Testis (tissue), 5 donors: ENCODE measurements at places on chromosomes 7 and 10. TPM values are rescaled to one million over a fixed set of nuclear protein-coding genes. Genes with fewer than 3 reads are reported as not detected.

Gene IL6
- not detected for total RNA-seq

Gene CELF2
- 41.6 TPM for total RNA-seq

Gene FAM25G
- total RNA-seq = 3.9 TPM

Gene UNCX
- not detected for total RNA-seq

Gene C10orf71
- total RNA-seq = 0.12 TPM

Gene NACAD
- 12.0 TPM for total RNA-seq

Gene TBX20
- total RNA-seq = 2.8 TPM

Gene CCDC3
- 33.3 TPM for total RNA-seq

Gene KBTBD2
- total RNA-seq = 48.1 TPM

Gene FRMD4A
- total RNA-seq = 18.7 TPM

- DNase-seq = no peak
Observed at GRCh38 chr7:43509906-43510305, 73.0 kb upstream of the STK17A start.

- no peak for DNase-seq
Observed at GRCh38 chr10:121352231-121352855, 245.9 kb downstream of the FGFR2 start.

DNA sequence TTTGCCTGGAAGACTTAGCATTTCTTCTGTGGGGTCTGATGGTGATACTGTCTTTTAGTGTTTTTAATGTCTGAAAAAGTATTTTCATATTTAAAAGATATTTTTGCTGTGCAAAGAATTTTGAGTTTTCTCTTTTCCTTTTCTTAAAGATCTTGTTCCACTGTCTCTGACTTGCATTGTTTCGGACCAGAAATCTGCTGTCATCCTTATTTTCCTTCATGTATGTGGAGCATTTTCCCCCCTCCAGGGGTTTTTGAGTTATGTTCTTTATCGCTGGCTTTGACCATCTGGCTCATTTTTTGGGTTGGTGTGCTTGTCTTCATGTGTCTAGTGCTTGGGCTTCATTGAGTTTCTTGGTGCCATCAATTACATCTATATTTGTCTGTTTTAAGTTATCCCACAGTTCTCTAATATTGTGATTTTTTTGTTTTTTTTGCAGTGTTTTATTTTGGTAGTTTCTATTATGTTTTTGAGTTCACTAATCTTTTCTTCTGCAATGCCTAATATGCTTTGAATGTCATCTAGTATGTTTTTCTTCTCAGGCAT is 119.9 kb downstream of the MGMT start:
- DNase-seq = no peak

GRCh38 chr7:114922652-114923402 is 933 bp downstream of the MDFIC start:
- DNase-seq = peak; percentile 45

DNA sequence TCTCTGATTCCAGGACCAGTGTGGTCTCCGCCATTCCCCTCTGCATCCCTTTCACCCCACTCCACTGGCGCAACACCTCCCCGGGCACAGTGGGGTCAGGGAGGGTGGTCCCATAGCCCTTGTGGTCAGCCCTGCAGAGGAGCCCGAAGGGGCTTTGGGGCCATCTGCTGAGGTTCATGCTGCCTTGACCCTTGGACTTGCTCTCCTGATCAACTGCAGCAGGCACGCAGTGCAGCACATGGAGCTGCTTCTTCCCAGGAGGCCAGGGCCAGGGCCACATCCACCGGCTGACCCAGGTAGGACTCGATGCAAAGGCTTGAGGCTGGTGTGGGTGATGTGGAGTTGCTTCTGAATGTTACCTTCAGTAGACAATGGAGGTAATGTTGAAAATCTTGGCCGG is 35.1 kb downstream of the PDIA4 start:
- DNase-seq = no peak

DNA sequence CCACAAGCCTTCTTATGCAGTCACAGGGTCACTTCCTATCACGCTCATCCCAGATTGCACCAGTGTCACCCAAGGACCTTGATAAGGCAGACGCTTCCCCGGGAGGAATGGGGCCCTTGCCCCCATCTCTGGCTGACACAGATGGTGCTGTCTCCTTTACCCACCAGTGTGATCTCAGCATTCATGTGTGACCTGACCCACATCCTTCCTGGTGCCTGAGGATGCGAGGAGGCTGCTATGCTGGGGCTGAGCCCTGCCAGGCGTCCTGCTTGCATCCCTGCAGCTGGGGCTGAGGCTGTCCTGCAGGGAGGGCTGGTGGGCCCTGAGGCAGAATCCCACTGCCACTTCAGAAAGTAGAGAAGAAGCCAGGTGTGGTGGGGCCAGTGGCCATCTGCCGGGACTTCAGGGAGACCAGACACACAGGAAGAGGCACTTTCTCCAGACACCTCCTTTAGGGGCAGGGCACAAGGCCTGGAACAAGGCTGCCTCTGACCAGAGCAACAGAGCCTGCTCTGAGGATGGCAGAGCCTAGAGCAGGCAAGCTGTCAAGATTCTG is 35.3 kb downstream of the RASGEF1A start:
- DNase-seq = no peak

GRCh38 chr10:122344741-122345258 is 29.7 kb upstream of the PLEKHA1 start:
- DNase-seq = no peak

DNA sequence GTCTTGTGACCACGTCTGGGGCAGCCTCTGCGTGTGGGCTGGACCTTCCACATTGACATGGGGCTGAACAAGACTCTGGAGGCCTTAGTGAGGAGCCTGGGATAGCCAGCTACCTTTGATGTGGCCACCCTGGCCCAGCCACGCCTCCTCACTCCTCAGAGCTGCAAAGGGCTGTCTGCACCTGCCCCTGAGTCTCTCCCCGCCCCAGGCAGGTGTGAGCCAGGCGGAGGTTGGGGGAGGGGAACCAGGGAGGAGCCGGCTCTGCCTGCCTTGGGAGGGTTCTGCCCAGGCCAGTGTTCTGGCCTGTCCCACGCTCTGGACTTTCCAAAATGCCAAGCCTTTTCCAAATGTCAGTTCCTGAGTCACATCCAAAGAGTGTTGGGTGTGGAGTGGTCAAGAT is 72.2 kb downstream of the GTF2IRD1 start:
- no peak for DNase-seq

DNA sequence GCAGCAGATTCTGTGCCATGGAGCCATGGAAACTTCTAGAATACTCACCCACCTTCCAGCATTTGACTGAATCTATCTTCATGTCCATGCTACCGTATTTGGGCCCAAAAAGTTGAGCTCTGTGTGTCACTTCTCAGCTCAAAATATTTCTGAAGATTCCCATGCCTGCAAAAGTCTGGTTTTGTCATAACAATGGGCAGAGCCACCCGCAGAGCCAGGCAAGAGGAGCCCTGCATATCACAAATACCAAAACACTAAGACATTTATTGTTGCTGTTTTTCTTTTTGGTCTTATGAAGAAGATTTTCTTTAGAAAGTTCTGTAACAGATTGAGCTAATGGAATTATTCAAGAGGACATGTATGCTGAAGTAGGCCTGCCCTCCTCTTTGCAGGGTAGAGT is 68.1 kb downstream of the PRTFDC1 start:
- no peak for DNase-seq

GRCh38 chr7:107387573-107388219 is 82.2 kb upstream of the GPR22 start:
- DNase-seq = no peak

- no peak for DNase-seq
Observed at GRCh38 chr7:156095908-156096539, 283.8 kb upstream of the SHH start.

GRCh38 chr7:76273503-76273902 is 29.0 kb upstream of the HSPB1 start:
- no peak for DNase-seq

- peak; percentile 71 for DNase-seq
Observed at GRCh38 chr7:76372984-76373833, 14.4 kb upstream of the YWHAG start.

GRCh38 chr10:98364432-98365102 is 50.4 kb downstream of the PYROXD2 start:
- no peak for DNase-seq

GRCh38 chr10:79028056-79028430 is 40.7 kb upstream of the ZMIZ1 start:
- DNase-seq = no peak

- no peak for DNase-seq
Observed at GRCh38 chr10:49138361-49138891, 4.6 kb upstream of the FAM170B start.

- DNase-seq = peak; percentile 67
Observed at GRCh38 chr7:155815332-155816191, 3.3 kb upstream of the SHH start.

DNA sequence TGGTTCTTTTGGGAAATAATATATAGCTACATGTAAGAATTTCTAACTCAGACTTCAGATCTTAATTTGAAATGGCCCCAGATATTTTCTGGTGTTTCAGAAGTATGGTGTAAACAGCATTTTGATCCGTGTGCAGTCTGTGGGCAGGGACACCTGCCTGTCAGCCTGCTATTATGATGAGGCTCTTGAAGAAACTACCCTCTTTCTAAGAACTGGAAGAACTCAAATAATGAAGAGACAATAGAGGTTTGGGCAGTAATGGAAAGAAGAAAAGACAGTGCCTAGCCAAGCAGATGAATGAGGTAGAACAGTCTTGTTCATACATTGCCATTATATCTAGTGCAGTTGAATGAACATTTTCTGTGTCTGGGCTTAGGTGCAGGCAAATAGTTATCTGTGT is 256.6 kb downstream of the ARHGAP21 start:
- DNase-seq = no peak

GRCh38 chr7:38757931-38758330 is 126.8 kb upstream of the AMPH start:
- no peak for DNase-seq

DNA sequence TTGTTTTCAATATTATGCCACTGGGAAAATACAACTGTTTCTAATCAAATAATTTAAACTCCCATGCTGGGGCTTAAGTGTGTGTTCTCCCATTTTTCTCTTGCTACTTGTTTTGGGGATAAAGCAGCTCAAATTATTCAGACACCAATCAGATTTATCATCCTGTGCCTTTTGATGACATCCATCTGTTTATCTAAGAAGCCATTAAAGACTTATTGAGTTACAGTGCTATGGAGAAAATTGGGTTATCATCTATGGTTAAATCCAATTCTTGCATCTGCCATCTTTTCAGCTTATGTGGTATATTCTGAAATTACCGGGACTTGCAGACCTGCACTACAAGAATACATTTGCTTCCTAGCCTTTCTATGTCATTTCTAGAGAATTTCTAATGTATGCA is 401.2 kb downstream of the GFRA1 start:
- no peak for DNase-seq
